ENCODE measurements at places on chromosomes 1 and 21.

DNA sequence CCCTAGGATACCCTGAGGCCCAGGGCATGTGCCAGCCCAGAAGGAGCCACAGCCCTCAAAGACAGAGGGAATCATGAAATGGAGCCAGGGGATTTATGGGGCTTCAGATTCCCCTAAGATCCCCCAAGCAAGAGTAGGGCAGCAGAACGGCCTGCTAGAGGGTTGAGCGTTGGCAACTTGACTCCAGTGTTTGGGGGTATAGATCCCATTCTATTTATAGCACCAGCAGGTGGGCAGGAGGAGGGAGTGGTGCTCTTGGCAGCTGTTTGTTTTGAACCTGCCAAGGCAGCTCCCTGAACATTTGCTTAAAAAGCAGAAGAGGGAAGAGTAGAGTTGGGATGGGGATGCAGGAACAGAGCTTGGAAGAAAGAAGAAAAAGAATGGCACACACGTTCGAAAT lies 33.7 kb downstream of the GLUL start:
- DNase-seq: no peak

GRCh38 chr1:211331011-211331709 lies 4.5 kb downstream of the TRAF5 start:
- no peak for DNase-seq

- DNase-seq: no peak
These were observed 104.2 kb downstream of the DUSP10 start for GRCh38 chr1:221637641-221638041.

- DNase-seq: no peak
These were observed 137.0 kb downstream of the PLPP3 start for GRCh38 chr1:56442290-56442877.

GRCh38 chr1:230542054-230542453 lies 100.2 kb upstream of the COG2 start:
- no peak for DNase-seq
